Osteoblast (primary cell): ENCODE measurements at places on chromosomes 13 and 19. TPM values are rescaled to one million over a fixed set of nuclear protein-coding genes. Genes with fewer than 3 reads are reported as not detected.

The C19orf73 gene
- total RNA-seq: 0.36 TPM in 1 of 2 replicates, not detected in the other

The ZNF628 gene
- 1.5 and 2.9 TPM in 2 replicates for total RNA-seq

The LILRA5 gene
- 0.36 TPM in 1 of 2 replicates, not detected in the other for total RNA-seq

The ZSCAN1 gene
- total RNA-seq: 0.36 TPM in 1 of 2 replicates, not detected in the other

The OR7C1 gene
- not detected in 2 replicates for total RNA-seq

The POSTN gene
- 1,081 and 1,287 TPM in 2 replicates for total RNA-seq

The AP2S1 gene
- total RNA-seq: 117 and 136 TPM in 2 replicates

The KIR3DL1 gene
- total RNA-seq: not detected in 2 replicates

The STXBP2 gene
- total RNA-seq: 1.2 and 3.3 TPM in 2 replicates

The ZNF154 gene
- total RNA-seq: 6.8 and 7.6 TPM in 2 replicates

The CHAF1A gene
- 3.6 and 5.6 TPM in 2 replicates for total RNA-seq

GRCh38 chr13:28531845-28532387, 37.0 kb upstream of the FLT1 start:
- peak overlapping the region; percentile 69 for H3K4me3 ChIP-seq
- no peaks in the 10 kb centered on the region for H3K36me3 ChIP-seq
- peak; percentile 77 for DNase-seq
- H3K27ac ChIP-seq: no peak overlapping the region
- H3K4me1 ChIP-seq: peaks cover 13% of the 10 kb centered on the region

DNA sequence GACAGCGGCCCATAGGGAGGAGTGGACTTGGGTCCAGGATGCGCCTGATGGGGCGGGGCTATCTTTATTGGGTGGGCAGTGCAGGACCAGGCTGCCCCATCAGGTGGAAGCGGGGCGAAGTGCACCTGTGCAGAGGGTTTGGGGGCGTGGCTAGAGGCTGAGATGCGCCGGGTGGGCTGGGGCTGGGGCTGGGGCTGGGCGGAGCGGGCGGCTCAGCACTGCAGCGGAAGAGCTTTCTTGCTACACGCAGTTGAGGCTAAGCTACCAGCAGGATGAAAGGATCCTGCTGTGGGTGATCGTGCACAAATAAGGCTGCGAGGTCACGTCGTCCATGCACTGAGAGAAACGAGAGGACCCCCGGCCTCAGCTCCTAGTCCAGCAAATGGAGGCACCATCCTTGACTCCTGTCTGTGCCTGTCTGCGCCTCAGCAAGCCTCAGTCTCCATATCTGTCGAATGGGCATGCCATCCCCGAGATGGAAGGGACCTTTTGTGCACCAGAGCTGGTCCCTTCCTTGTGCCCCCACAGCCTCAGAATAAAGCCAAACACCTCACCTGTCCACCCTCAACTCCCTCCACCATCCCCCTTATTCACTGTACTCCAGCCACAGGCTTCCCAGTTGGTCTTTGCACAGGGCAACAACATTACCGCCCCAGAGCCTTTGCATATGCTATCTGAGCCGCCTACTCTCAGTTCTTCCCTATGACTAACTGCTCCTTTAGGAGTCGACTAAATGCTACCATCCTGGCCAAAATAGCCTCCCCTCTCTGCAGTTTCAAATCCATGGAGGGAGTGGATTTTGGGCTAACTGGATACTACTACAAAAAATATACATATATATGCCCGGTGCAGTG, 21.0 kb upstream of the HOMER3 start:
- no peak overlapping the region for H3K4me3 ChIP-seq
- peaks cover 5% of the 10 kb centered on the region for H3K27me3 ChIP-seq
- no peaks in the 10 kb centered on the region for H3K36me3 ChIP-seq
- peak; percentile 65 for DNase-seq

- H3K4me1 ChIP-seq: peaks cover 33% of the 10 kb centered on the region
- H3K27ac ChIP-seq: no peak overlapping the region
- peaks cover 50% of the 10 kb centered on the region for H3K36me3 ChIP-seq
- DNase-seq: peak; percentile 43
Observed at GRCh38 chr19:41319500-41320184, 9.7 kb downstream of the CCDC97 start.

- no peaks in the 10 kb centered on the region for H3K27me3 ChIP-seq
- no peak for DNase-seq
- no peaks in the 10 kb centered on the region for H3K4me1 ChIP-seq
- H3K36me3 ChIP-seq: no peaks in the 10 kb centered on the region
- H3K27ac ChIP-seq: no peak overlapping the region
- H3K4me3 ChIP-seq: no peak overlapping the region
Observed at GRCh38 chr19:50975766-50976165, 6.4 kb upstream of the KLK6 start.

DNA sequence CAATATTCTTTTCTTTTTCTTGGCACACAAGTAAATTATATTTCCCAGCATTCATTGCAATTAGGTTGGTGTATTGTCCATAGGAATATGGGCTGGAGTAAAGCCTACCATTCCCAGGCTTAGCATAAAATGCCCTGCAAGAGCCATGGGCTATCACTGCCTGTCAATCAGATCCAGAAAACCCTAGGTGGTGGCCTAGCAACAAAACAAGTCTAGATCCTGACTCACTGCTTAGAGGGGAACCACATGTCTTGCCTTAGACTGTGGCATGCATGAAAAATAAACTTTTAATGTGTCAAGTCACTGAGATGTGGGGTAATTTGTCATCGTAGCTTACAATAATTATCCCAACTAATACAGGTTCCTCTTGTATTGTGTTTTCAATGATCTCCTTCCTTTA, 16.2 kb downstream of the SOX21 start:
- no peaks in the 10 kb centered on the region for H3K36me3 ChIP-seq
- no peak for DNase-seq
- H3K4me1 ChIP-seq: no peaks in the 10 kb centered on the region
- peaks cover 44% of the 10 kb centered on the region for H3K27me3 ChIP-seq
- H3K27ac ChIP-seq: no peak overlapping the region

GRCh38 chr19:17294051-17294891, 9.0 kb downstream of the ABHD8 start:
- no peaks in the 10 kb centered on the region for H3K36me3 ChIP-seq
- peaks cover 6% of the 10 kb centered on the region for H3K4me1 ChIP-seq
- H3K27ac ChIP-seq: no peak overlapping the region
- H3K4me3 ChIP-seq: no peak overlapping the region

- H3K4me3 ChIP-seq: no peak overlapping the region
- no peak overlapping the region for H3K27ac ChIP-seq
- H3K36me3 ChIP-seq: no peaks in the 10 kb centered on the region
- DNase-seq: no peak
Observed at GRCh38 chr19:33227242-33227650, 1.6 kb upstream of the SLC7A10 start.

DNA sequence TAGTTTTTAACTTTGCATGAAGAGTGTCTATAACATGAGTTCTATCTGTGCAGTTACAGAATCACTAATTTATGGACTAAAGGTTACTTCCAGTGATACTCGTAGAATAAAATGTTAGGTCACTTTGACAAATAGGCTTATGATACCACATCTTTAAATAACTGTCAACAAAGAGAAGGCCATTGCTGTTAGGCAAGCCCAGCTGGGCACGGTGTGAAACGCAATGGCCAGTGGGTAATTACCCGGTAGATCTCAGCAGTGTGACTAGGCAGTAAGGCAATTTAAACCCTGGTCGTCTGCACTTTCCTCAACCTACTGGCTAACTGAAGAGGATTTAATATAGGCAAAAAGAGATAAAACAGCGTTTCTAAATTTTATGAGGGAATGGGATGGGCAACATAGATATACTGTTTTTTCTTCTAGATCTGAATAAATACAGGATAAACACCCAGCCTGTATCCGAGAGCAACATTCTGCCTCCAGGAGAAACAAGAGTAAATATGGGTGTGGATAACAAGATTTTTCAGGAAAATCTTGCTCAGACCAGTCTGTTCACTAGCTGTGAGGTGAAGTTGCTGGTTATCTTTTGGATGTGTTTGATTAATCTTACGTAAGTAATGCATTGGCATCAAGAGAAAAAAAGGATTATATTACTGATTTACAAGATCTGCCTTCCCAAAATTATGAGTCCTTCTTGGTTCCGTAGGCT, 631.3 kb downstream of the EFNB2 start:
- DNase-seq: no peak
- no peak overlapping the region for H3K27ac ChIP-seq
- no peaks in the 10 kb centered on the region for H3K27me3 ChIP-seq

- H3K36me3 ChIP-seq: no peaks in the 10 kb centered on the region
- H3K27ac ChIP-seq: no peak within 1 kb of the TSS
- no peak within 1 kb of the TSS for H3K4me3 ChIP-seq
- no peaks in the 10 kb centered on the region for H3K4me1 ChIP-seq
- no peaks in the 10 kb centered on the region for H3K27me3 ChIP-seq
- DNase-seq: peak; percentile 55
Observed at GRCh38 chr19:38744298-38744681, at the start of gene CAPN12. CAPN12 (minus strand) TSS chr19:38744474; CDS start chr19:38744165, 309 bp downstream.

DNA sequence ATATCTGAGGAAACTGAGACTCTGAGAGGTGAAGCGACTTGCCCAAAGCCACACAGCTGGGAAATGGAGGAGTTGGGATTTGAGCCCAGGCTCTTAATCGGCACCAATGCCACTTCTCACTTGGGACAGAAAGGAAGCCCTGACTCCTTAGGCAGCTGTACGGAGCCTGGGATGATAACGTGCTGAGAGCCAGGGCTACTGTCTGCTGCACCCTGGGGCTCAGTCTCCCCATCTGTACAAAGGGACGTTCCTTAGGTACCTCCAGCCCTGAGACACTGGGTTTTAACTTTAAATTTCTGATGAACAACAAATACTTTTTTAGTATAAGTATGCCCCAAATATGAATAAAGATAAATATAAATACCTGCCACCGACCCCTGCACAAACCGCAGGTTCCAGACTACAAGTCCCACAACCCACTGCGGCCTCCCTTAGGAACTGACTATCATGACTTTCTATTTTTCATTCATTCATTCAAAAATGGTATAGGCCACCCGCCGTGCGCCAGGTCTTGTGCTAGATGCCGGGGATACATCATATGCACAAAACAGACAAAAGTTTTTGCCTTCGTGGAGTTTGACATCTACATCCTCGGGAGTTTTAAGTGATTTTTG, 776 bp upstream of the NCLN start:
- H3K36me3 ChIP-seq: peaks cover 3% of the 10 kb centered on the region
- peak overlapping the region; percentile 80 for H3K27ac ChIP-seq
- peaks cover 16% of the 10 kb centered on the region for H3K4me1 ChIP-seq

GRCh38 chr19:12996406-12997094, 1.3 kb downstream of the NFIX start:
- H3K4me1 ChIP-seq: peaks cover 16% of the 10 kb centered on the region
- DNase-seq: peak; percentile 96
- peak overlapping the region; percentile 92 for H3K4me3 ChIP-seq
- no peaks in the 10 kb centered on the region for H3K27me3 ChIP-seq
- peaks cover 6% of the 10 kb centered on the region for H3K36me3 ChIP-seq

- H3K36me3 ChIP-seq: peaks cover 4% of the 10 kb centered on the region
- no peaks in the 10 kb centered on the region for H3K4me1 ChIP-seq
- no peak overlapping the region for H3K27ac ChIP-seq
- DNase-seq: no peak
- H3K4me3 ChIP-seq: no peak overlapping the region
- no peaks in the 10 kb centered on the region for H3K27me3 ChIP-seq
Observed at GRCh38 chr13:100323937-100324336, 235.0 kb downstream of the PCCA start.

DNA sequence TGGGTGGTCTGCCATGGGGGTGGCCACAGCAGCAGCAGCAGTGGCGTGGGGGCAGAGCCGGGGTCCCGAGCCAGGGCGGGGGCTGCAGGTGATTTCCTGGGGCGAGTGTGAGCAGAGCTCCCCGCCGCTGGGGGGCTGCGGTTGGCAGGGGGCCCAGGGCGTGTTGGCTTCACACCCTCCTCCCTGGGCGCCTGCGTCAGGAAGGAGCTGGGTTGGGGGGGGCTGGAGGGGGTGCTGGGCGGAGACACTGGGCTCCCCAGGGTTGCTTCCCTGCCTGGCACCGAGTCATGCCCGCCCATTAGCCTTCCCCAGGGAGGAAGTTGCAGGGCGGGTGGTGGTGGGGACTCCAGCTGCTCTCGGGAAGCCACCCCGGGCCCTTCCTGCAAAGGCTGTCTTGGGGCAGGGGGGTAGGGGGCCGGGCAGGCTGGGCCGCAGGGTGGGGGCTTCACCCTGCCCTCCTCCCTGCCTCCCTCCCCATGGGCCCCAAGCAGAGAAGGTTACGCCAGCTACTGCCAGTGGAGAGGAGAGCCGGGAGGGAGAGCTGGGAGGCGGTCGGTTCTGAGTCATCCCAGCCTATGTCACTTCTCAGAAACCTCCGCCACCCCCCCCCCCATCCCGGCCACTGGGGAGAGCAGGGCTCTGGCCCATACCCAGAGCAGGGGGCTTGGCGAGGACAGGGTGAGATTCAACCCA, 4.6 kb downstream of the MIDN start:
- H3K27me3 ChIP-seq: no peaks in the 10 kb centered on the region
- DNase-seq: peak; percentile 100
- H3K4me1 ChIP-seq: peaks cover 35% of the 10 kb centered on the region
- peaks cover 52% of the 10 kb centered on the region for H3K36me3 ChIP-seq
- peak overlapping the region; percentile 80 for H3K4me3 ChIP-seq

DNA sequence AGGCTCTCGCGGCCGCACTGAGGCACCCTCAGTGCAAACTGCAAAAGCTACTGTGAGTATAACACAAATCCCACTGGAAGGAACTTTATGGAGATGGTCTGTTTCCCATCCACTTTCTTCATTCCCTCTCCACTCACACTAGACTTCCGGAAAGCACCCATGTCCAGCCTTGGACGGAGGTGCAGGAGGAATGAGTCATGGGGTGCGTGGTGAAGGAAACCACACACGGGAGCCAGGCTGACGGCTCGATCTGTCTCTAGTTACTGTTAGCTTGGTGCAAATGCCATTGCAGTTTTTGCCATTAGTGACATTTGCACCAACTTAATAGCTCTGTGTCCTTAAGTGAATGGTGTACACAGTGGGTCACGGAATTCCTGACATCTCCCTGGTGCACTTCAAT, 14.6 kb downstream of the NLRP8 start:
- H3K36me3 ChIP-seq: no peaks in the 10 kb centered on the region
- H3K27ac ChIP-seq: no peak overlapping the region
- no peak overlapping the region for H3K4me3 ChIP-seq

DNA sequence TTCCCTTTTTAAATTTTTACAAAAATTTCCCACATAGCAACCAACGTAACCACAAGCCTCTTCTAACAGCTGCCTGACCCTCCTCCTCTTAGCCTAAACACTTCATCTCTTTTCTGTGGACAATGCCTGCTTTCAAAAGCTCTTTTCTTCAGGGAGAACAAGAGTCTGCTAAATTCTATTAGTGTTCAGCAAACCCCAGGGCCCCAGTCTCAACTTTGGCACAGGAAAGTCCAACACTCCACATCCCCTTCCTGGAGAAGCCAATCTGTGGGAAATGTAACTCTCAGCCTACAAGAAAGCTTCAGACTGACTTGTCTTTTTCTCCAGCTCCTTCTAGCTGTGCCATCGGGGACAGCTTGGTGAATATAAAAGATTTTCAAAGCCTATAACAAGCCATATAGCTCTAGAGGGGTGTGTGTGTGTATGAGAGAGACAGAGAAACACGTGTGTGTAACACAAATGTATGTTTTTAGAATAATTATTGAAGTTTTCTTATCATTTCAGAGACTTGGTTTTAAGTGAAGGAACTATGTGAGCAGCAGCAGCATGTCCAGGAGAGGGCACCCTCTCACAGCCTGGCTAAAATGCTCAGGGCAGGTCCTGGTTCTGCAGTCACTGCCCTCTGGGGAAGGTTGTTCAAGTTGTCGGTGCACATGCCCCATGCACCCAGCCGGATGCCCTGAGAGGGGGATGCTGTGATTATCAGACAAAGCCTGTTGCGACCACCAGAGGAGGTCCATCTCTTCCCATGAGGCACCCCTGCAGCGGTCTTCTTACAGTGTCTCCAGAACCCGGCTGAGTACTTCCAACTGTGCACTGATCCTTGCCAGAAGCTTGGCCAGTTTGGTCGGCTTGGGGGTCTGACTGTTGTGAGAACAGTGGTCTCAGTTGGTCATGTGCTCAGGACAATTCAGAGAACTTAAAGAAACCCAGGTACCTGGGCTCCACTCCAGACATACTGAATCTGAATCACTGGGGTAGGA, 34.4 kb downstream of the CCDC70 start:
- no peaks in the 10 kb centered on the region for H3K4me1 ChIP-seq
- H3K36me3 ChIP-seq: no peaks in the 10 kb centered on the region
- DNase-seq: peak; percentile 84
- H3K4me3 ChIP-seq: no peak overlapping the region
- H3K27ac ChIP-seq: no peak overlapping the region
